ENCODE measurements at places on chromosomes 1 and 21.

GRCh38 chr1:186559601-186560116, 98.7 kb upstream of the PDC start:
- no peak for DNase-seq

DNA sequence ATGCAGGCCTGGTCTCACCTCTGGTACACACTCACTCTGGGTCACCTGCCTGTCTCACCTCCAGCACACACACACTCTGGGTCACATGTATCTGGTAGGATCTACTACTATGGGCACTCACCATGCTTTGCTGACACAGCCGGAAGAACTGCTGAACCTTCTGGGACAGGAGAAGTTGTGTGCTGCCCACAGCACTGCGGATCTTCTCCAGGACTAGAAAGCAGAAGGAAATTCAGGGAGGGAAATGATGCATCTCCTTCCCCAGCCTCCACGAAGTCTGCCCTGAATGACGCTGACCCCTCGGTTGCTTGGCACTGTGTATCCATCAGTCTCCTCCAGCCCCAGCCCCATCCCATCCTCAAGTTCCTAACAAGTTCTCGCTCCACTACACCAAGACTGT, 7.9 kb upstream of the SMIM12 start:
- no peak for DNase-seq

DNA sequence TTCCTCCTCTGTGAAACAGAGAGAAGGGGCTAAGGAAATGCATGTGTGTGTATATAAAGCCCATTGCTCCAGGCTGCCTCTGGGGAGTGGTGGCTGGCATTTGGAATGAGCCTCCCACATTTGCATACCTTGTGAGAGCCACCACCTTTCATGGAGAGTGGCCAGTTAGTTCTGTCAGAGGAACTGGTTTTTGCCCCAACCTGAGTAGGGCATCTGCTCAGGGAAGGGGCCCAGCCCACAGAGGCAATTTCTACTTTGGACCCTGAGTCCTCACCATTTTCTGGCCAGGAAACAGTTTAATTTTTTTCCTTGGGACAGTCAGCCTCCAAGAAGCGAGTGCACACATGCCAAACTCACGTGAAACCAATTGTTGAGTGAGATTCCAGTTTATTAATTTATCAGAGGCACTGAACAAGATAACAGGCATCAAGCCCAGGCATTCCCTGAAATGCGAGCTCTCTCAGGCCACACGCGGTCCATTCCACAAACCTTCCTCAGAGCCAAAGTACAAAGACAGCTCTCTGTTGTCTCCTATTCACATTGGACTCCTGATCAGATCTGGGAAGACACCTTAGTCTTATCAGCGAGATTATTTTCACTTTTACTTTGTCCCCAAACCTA, 1.0 kb upstream of the SLC6A9 start:
- no peak for DNase-seq

- DNase-seq, result no peak
Observed at GRCh38 chr1:86067626-86068025, 88.9 kb downstream of the COL24A1 start.

DNA sequence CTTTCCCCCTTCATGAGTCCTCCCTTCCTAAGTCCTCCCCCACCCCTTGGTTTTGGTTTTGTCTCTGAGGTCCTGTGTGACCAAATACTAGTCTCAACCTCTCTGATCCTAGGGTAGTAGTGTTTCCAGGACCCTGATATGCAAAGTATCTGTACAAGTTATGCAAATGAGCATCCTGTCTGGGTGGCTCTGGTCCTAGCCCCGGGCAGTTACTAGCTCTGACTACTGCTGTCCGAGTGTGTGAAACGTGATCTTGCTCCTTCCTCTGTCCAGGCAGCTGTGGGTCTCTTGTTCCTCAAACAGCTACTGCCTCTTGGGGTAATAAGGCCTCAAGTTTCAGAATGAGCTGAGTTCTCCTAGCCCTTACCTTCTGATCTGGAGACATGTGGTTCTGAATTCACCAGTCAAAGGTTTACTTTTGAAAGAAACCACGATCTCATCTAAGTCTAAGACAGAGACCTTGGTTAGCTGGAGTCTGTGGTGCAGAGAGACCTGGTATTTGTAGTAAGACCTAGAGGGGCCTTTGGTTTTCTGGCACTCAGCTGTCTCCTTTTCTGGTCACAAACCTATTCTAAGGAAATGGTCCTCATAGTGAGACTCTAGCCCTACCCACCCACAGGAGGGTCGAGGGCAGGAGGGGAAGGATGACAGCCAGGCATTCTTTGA, 31.0 kb upstream of the IL19 start:
- no peak for DNase-seq

- no peak for DNase-seq
Observed at GRCh38 chr1:85544689-85545215, 35.8 kb upstream of the CCN1 start.

- DNase-seq, result no peak
Observed at GRCh38 chr1:234243521-234244260, 129.6 kb upstream of the COA6 start.

- no peak for DNase-seq
Observed at GRCh38 chr1:36925251-36925650, 109.1 kb downstream of the GRIK3 start.

GRCh38 chr1:3111348-3112021, 42.5 kb downstream of the PRDM16 start:
- no peak for DNase-seq

DNA sequence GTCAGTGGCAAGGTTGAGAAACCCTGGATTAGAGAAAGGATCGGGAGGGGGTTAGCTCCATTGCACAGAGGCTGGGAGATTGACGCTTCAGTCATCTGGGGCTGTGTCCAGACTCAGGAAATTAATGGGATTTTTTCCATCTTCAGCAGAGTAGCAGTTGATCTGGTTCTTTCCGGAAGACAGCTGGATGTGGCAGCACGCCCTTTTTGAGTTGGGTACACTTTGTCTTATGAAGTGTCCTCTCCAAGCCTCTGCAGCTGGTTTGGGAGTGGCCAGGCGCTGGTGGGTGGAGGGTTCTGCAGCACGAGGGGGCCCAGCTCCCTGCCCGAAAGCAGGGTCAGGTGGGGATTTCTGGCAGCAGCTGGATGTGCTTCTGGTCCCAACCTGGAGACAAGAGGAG, 95.1 kb downstream of the TAS1R2 start:
- DNase-seq, result no peak

DNA sequence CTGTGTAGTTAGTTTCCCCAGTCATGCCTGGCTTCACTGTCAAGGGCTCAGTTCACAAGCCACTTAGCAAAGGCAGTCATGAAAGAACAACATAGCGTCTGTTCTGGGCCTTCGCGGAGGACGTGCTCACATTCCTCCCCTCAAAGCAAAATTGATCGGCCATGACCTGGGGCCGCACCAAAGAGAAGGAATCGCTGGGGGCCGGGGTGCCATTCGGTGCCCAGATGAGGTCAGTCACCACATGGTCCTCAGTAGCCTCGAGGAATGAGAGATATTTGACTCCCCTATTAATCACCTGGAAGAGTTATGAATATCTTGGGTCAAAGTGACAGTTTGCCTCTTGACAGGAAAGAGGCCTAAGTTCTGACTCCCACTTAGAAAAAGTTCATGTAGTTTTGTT, 251.1 kb upstream of the JUN start:
- DNase-seq, result no peak

DNA sequence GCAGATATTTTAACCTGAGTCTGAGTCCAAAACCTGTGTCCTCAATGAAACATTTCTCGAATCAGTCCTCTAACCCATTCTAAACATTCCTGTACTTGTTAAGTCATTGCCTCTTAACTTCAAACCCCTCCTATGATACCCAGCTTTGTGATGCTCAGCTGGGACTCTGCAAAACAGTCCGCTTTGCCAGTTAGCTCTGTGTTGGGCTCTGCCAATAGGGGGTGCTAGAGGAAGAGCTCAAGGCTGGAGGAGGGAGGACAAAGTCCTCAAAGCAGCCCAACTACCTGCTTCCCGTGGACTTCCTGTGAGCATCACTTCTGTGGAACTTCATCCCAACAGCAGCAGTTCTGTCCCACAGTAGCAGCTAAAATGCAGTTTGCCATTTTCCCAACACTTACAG, 38.1 kb upstream of the SYT14 start:
- peak; percentile 25 for DNase-seq

GRCh38 chr1:16073490-16074119, at the start of gene FAM131C:
TSS of gene FAM131C (minus strand) at chr1:16073651. CDS start at chr1:16073442, 209 bp downstream.
- peak; percentile 48 for DNase-seq

- DNase-seq, result peak; percentile 4
Observed at GRCh38 chr1:7616076-7616832, 154.8 kb upstream of the VAMP3 start.

GRCh38 chr1:113903501-113904292, 902 bp downstream of the AP4B1 start:
- DNase-seq, result peak; percentile 7

GRCh38 chr1:68107771-68108170, 57.3 kb upstream of the DIRAS3 start:
- no peak for DNase-seq

DNA sequence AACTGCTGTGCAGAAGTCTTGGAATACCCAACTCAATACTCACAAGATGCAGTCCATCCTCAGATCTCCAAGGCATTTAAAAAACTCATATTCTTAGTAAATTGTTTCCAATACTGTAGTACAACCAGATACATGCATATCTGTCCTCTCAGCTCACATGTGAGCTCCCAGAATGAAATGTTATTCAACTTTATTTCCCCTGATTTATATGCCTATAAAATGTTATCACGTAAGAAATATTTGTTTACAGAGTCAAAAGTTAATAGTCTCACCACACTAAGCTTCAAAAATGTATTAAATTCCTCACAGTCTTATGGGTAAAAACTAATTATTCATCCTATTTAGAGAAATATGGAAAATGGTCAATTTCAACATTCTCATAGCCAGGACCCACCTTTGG, 56.6 kb downstream of the LTN1 start:
- DNase-seq, result no peak

GRCh38 chr21:42705746-42706374, 52.4 kb downstream of the PDE9A start:
- DNase-seq, result no peak

GRCh38 chr1:65195495-65196417, 47.8 kb downstream of the AK4 start:
- no peak for DNase-seq

DNA sequence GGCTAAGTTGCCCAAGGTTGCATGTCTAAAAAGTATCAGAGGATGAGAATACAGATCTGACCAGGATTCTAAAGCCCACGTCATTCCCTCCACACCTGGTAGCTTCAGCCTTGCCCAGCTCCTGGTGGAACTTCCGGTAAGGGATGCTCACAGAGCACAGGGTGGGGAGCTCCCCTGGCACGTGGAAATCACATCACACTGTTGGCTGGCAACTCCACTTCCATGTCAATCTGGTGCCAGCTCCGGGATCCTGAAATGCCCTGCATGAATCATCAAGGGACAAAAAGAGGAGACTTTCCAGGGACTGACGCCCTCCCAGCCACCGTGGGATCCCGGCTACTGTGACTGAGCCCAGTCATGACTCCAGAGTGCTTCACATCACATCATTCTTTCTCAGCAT, 12.4 kb upstream of the BCAR3 start:
- no peak for DNase-seq

- no peak for DNase-seq
Observed at GRCh38 chr1:43936431-43937151, 3.0 kb downstream of the ARTN start.

DNA sequence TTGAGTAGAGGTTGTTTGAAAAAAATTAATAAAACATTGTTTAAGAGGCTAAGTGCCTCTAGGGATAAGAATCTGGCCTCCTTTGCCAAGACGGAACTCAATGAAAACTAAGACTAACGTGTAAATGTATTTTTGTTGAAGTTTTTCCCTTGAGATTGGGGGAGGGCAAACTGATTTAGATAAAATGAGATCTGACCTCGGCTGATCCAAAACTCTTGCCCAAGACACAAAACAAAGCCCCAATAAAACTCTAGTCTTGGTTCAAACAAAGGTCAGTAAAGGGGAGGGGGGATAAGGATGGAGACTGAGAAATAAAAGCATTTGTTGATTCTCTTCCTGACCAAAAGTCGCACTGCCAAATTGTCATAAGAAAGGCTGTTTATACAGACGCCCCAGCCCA, 134.8 kb upstream of the DPT start:
- no peak for DNase-seq

GRCh38 chr21:28953247-28953646, 39.4 kb downstream of the LTN1 start:
- no peak for DNase-seq

GRCh38 chr1:36944883-36945282, 89.4 kb downstream of the GRIK3 start:
- no peak for DNase-seq

DNA sequence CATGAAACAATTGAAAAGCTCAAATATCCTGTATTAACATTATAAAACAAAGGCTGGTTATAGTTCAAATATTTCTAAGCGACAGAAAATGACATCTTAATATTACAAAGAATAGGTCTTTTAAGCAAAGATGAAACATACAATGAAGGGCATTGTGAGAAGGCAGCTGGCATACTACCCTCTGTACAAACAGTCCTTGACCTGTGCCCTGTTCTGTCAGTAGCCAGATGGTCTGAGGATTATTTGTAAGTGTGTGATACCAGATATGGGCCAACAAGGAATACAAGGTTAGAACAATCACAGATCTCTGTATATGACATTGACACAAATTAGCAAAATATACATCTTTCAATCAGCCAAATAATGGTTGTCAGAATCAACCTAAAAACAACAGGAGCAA, 1350.4 kb downstream of the AMY1C start:
- DNase-seq, result no peak

- no peak for DNase-seq
Observed at GRCh38 chr1:217946511-217946910, 315.4 kb downstream of the SPATA17 start.

DNA sequence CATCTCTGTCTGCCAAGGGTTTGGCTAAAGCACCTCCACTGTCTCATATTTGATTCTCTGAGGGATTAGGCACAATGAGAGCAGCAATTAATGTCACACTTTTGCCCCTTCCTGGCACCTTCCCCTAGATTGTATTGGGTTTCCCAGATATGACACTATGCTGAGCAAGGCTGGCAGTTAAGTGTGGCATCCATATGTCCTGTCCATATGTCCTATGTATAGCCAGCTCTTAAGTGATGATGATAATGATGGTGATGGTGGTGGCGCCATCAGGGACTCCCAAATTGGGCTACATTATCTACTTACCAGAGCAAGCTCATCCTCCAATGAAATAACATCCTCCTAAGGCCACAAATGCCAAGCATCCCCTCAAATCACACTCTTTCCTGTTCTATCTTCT, 13.5 kb upstream of the LORICRIN start:
- DNase-seq, result no peak

DNA sequence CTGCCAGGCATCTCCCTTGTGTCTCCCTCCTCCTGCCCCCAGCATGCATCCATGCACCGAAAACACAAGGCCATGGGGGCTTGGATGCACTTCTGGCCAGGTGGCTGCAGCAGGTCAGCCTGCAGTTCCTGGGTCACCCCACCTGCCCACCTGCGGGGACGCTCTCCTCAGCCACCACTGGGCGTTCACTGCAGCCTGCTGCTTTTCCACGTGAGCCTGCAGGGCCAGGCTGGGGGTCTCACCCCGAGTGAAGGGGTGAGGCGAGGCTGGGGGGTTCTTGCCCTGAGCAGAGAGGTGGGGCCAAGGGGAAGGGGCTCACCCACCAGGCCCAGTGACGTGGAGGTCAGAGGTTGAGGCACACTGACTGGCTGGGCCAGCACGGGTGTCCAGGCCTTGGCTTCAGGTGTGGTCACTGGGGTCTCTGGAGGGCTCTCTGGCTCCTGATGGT, 64.6 kb downstream of the WNT9A start:
- no peak for DNase-seq

All from activated T-cell treated with anti-CD3 and anti-CD28 coated beads for 48 hours (primary cell).